ENCODE measurements at places on chromosomes 1 and 21. TPM values are rescaled to one million over a fixed set of nuclear protein-coding genes. Genes with fewer than 3 reads are reported as not detected.

- no peaks in the 10 kb centered on the region for H3K27me3 ChIP-seq
- no peaks in the 10 kb centered on the region for H3K36me3 ChIP-seq
Observed at GRCh38 chr1:199931666-199932377, 95.7 kb upstream of the NR5A2 start.

- peaks cover 16% of the 10 kb centered on the region for H3K27me3 ChIP-seq
- no peak overlapping the region for H3K4me3 ChIP-seq
- no peaks in the 10 kb centered on the region for H3K36me3 ChIP-seq
- no peak overlapping the region for H3K27ac ChIP-seq
Observed at GRCh38 chr1:31723828-31724359, 20.1 kb upstream of the COL16A1 start.

GRCh38 chr1:206128196-206128595 is 11.0 kb upstream of the AVPR1B start:
- no peaks in the 10 kb centered on the region for H3K4me1 ChIP-seq
- DNase-seq, result no peak
- H3K27ac ChIP-seq, result no peak overlapping the region
- H3K4me3 ChIP-seq, result no peak overlapping the region
- H3K27me3 ChIP-seq, result peaks cover 5% of the 10 kb centered on the region

GRCh38 chr1:8780405-8780804 is 37.0 kb downstream of the RERE start:
- H3K4me1 ChIP-seq, result no peaks in the 10 kb centered on the region
- H3K27me3 ChIP-seq, result no peaks in the 10 kb centered on the region
- no peaks in the 10 kb centered on the region for H3K36me3 ChIP-seq

DNA sequence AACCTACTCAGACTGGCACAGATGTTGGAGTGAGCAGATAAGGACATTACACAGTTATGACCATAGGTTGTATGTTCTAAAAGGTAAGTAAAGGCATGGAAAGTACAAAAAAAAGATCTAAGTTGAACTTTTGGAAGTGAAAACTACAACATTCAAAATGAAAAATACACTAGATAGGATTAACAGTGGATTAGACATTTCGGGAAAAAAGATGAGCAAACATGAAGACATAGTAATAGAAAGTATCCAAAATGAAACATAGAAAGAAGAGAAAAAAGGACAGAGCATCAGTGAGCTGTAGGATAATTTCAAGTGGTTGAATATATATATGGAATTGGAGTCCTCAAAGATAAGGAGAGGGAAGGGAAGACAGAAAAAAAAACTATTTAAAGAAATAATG is 34.0 kb upstream of the CR2 start:
- no peaks in the 10 kb centered on the region for H3K4me1 ChIP-seq
- H3K27me3 ChIP-seq, result no peaks in the 10 kb centered on the region
- H3K4me3 ChIP-seq, result no peak overlapping the region
- H3K36me3 ChIP-seq, result no peaks in the 10 kb centered on the region
- H3K27ac ChIP-seq, result no peak overlapping the region

DNA sequence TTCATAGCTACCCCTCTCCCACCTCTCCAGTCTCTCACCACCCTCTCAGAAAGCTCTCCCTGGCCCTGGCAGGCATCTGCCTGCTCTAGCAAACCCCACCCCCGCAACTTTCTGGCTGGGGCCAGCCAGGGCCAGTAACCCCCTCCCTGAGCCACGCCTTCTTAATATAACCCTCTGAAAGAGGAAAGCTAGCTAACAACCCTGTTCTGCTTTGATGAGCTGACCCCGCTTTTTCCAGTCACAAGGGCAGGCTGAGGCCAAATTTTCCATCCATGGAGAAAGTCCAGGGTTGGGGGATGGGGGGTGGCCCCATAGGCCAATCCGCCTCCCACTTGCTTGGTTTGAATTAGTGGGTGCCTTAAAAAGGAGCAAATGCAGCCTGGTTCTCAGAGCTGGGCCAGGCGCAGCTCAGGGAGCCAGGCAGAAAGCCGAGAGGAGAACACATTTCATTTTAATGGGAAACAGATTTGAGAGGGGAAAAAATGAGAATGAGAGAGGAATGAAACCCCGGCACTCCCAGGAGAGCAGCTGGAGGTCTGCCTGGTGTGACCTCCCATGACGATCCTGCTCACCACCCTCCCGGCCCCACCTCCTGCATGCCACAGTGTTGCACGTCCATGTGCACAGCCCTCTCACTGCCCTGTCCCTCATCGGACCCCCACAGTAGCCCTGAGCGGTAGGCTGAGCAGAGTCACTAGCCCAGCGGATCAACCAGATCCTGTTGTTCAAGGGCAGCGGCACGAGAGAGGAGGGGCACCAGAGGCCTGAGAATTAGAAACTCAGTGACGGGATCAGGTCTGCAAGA is 62.3 kb downstream of the OPTC start:
- no peak for DNase-seq
- no peaks in the 10 kb centered on the region for H3K27me3 ChIP-seq
- H3K4me3 ChIP-seq, result no peak overlapping the region
- H3K4me1 ChIP-seq, result peaks cover 18% of the 10 kb centered on the region
- no peaks in the 10 kb centered on the region for H3K36me3 ChIP-seq

- H3K4me3 ChIP-seq, result no peak overlapping the region
- DNase-seq, result no peak
Observed at GRCh38 chr1:224175617-224176016, 7.4 kb upstream of the DEGS1 start.

ZYG11A gene
- total RNA-seq, result not detected

All from upper lobe of right lung (tissue), 1 donor.